Activated CD4-positive, alpha-beta T cell treated with anti-CD3 and anti-CD28 coated beads, Interleukin-2, amount 10 ng/mL, durations not matched to agents 7 days and 5 days (primary cell): ENCODE measurements at places on chromosomes 13 and 19. TPM values are rescaled to one million over a fixed set of nuclear protein-coding genes. Genes with fewer than 3 reads are reported as not detected.
A peak's percentile ranks its signal among the peaks of the same experiment; 100 is the strongest.

DNA sequence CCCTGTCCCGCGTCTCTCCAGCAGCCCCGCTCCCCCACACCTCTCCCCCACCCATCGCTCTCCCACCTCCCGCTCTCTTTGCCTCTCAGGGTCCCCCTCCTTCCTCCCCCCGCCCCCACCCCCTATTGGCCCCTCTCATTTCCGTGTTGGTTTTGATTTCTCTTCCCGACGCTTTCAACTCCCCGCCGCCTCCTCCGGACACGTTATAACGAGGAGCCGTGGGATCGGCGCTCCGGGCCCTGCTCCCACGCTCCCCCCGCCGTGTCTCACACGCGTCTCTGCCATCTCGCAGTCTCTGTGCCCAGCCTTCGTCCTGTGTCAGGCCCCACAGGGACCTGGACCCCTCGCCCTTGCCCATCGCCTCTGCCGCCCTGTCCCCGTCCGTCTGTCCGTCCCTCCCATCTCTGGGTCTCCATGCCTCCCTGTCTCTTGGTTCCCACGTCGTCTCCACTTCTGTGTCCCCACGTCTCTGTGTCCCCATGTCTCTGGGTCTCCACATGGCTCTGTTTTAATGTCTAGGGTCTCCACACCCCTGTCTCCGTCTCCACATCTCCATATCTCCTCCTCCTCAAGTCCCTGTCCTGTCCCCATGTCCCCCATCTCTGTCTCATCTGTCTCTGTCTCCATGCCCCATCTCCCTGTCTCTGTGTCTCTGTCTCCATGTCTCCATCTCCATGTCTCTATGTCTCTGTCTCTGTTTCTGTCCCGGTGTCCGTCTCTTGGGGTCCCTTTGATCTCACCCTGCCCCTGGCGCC lies 13.1 kb downstream of the ERFL start:
- no peak for DNase-seq

The TGFBR3L gene
- 1.4 TPM for total RNA-seq

- no peak for DNase-seq
These were observed 27.2 kb downstream of the PLEKHJ1 start for GRCh38 chr19:2208975-2209374.

The FCAR gene
- not detected for total RNA-seq

DNA sequence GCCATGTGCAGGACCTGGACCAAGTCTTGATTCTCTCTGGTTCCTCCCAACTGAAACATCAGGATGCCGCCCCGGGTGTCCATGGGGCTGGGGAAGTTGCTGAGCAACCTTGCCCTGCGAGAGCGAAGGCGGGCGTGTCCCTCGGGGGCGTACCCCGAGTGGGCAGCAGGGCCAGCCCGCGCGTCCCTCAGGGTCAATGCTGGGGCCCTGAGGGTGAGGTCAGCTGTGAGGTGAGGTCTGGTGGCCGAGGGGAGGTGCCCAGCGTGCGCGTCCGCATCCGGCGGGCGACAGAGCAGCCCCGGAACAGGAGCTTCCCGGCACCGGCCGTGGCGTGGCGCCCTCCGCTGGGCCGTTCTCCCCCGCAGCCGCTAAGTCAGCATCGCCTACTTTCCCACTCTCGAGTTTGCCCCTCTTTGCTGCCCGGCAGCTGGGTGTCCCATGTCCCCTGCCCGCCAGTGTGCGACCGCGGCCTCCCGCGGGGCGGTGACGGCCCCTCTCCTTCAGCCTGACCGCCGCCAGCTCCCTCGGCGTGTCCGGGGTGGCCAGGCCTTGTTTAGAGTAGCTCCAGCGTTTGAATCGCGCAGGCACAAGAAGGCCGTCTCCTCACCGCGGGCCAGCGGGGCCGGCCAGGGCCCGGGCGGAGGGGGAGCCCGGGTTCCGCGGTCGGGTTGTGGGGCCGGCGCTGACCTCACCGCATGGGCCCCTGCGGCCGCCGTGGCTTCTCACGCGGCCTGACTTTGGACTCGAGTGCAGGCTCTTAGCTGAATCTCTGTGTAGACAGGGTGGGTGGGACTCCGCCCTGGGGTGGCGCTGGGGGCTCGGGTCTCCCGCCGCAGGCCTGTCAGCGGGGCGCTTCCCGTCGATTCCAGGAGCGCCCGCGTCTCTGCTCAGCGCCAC lies 33.0 kb downstream of the GJA3 start:
- peak; percentile 32 for DNase-seq

- no peak for DNase-seq
These were observed 47.2 kb upstream of the EPHX3 start for GRCh38 chr19:15279326-15279904.

DNA sequence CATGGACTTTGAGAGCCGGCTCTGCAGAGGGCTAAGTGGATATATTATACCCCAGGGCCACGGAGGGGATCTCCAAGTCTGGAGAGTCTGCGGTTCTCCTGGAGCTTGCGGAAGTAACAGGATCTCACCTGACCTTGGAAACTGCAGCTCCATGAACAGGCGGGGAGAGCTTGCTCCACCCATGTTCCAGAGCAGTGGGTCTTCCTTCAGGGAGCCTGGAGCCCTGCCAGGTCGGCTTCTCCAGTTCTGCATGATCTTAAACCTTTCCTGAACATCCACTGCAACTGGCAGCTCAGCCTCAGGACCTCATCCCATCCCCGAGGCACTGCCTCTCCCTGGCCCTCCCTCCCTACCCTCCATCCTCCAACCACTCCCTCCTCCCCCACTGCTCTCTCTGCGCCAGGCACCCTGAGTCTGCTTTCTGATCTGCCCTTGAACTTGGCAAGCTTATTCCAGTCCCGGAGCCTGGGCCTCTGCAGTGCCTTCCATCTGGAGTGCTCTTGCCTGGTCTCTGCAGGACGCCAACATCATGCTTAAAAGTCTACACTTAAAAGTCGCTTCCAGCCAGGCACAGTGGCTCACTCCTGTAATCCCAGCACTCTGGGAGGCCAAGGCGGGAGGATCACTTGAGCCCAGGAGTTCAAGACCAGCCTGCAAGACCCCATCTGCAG lies 13.2 kb downstream of the ATCAY start:
- DNase-seq = no peak

GRCh38 chr13:40635315-40635995 lies 31.0 kb downstream of the FOXO1 start:
- DNase-seq = no peak

DNA sequence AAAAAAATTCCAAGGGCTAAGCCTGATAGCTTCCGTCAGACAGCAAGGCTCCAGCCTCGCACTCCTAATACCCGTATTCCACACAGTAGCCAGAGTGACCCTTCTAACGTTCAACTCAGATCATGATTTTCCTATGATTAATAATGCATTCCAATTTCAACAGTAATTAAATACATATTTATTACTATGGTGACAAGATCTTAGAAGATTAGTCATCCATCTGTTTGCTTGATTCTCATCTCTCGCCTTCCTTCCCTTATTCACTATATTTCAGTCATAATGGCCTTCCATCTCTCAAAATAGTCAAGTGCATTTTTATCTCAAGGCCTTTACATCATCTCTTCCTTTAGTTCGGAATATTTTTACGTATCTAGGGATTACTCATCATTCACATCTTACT lies 621.2 kb upstream of the SPRY2 start:
- DNase-seq = no peak

DNA sequence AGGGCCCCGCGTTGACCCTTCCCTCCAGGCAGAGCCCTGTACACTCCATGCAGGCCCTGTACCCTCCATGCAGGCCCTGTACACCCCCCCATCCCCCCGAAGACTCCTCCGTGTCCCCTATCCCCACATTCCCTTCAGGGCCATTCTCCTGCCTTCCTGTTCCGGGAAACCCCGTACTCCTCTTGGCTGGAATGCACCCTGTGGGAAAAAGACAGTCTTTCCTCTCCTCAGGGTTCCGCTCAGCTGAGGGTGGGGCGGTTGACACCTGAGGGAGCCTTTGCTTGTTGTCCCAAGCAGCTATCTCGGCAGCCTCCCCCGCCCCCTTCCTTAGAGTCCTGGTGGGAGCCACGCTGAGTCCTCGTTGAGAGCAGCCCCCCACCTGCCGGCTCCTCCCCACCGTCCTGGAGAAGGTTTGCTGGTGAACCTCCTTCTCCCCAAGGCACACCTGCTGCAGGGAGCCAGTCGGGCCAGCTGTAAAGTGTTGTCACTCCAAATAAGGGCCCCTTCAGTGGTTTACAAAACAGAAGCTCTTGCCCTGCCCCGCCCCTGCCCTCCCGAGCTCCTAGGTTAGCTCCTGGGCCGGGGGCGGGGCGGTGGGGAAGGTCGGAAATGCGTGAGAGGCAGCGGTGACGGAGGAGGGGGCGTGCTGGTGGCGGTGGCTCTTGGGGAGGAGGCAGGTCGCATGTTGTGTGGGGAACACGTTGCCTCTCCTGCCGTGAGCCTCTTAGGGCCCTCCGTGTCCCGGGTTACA lies 1.5 kb downstream of the GNA11 start:
- peak; percentile 33 for DNase-seq

GRCh38 chr13:29456419-29456818 lies 139.1 kb downstream of the SLC7A1 start:
- DNase-seq = no peak

- no peak for DNase-seq
These were observed 200.4 kb downstream of the DLEU7 start for GRCh38 chr13:50643060-50643459.

The POLR1D gene
- 142 TPM for total RNA-seq

DNA sequence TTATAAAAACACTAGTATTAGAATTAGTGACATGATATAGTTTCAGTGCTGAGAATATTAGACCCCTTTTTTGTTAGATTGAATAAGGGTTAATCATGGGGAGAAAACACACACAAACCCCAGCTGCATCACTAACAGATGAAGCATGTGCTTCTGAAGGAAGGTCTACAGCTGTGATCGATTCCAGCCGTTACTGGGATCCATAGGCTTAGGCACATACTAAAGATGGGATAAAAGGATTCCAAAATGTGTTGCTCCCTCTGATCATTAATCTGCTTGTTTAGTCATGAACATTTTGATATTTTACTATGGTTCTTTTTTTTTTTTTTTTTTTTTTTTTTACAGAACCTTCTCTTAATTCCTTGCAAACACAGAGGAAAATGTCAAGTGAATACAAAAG lies 1591.3 kb downstream of the EFNB2 start:
- DNase-seq = no peak

DNA sequence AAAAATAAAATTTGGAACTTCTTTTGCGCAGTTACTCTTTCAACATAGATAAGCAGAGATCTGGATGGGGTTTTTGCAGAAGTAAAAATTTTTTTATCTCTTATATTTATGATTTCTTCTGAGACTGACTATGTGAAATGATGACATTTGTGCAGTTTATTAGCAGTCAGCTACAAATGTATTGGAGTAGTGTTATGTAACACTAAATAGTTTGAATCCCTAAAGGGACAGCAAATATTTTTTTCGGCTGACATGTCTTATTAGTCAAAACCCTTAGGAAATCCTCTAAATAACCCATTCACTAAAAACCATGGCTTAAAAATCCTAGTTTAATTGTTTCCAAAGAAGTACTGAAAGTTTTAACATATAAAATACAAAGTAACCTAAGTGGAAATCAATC lies 48.0 kb upstream of the EDNRB start:
- DNase-seq = no peak
